ENCODE measurements at places on chromosomes 7 and 10.

DNA sequence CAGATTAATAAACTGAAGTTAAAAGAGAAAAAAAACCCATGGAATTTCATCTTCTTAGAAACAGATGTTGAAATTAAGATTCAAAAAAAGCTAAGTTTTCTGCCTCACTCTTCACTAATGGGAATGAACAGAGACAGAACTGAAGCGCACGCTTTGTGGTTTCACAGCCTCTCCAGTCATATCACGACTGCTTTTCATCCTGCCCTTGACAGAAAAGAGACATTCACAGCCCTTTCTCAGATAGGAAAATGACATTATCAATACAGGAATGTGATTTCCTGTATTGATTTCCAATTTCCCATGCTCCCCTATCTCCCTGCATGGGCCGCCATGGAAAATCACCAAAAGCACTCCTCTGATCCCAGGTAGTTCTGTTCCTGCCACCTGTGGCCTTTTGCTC, 108.2 kb downstream of the PFKFB3 start:
- no peak for DNase-seq

DNA sequence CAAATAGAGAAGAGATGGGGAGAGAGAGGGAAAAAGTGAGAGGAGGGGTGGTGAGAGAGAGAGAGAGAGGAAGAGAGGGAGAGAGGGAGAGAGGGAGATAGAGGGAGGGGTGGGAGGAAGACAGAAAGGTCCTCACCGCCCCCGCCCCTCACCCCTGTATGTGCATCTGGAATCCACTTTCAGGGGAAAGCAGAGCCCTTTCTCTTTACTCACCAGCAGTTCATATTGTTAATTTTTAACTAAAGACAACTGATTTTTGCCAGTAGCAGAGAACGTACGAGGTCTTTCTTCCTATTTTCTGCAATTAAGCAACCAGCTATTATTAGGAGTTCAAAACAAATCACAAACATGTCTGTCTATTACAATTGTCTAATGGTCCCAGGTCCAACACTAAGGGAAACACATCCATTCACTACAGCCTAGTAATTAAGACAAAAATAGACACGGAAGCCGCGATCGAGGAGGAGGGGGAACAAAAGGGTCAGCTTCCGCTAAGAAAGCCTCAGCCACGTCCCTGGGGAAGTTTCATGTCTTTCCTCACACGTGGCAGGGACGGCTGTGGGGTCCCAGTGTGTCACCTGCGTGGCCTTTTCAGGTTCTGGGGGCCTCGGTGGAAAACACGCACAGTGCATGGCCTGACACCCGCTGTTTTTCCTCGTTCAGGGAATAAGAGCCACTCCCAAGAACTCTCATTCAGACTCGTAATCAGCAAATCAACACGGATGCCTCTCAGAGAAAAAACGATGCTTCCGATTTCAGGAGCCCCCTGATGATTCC, 572.0 kb downstream of the PTPRN2 start:
- no peak for DNase-seq

DNA sequence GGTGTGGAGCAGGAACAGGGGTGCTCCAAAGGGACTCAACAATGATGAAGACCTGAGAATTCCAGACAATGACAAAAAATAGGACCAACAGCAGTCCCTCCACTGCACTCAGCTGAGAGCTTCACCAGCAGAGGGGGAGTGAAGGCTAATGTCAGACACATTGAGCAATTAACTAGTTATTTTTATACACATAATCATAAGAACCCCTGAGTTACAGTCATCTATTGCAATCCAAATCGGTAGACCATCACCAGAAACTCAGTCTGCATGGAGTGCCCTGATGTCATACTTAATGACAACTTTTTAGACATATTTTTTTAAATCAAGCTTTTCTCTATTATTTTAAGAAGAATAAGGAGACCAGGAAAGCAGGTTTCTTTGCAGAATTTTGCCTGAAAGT, 30.6 kb upstream of the IKZF1 start:
- no peak for DNase-seq

DNA sequence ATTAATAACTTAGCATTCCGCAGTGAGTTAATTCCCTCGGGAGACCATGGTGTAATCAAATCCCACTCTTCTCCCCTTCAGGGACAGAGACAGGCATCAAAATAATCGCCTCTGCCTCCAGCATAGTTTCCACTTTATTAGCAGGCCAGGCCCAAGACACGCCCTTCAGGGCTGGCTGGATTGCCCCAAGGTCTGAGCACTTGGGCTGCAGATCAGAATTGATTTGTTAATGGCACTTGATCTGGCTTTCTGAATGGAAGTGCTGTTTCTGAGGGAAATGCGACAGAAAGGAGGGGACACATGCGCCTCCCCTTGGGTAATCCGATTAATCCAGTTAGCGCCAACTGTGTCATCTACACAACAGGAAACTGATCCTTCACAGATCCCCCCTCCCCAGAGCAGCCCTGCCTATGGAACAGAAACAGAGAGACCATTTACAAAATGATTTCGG, 15.6 kb downstream of the CHAT start:
- DNase-seq = no peak

GRCh38 chr7:74306730-74307469, 17.7 kb downstream of the CLIP2 start:
- peak; percentile 80 for DNase-seq

- no peak for DNase-seq
Measured at GRCh38 chr10:119538632-119539358, 3.7 kb downstream of the RGS10 start.

DNA sequence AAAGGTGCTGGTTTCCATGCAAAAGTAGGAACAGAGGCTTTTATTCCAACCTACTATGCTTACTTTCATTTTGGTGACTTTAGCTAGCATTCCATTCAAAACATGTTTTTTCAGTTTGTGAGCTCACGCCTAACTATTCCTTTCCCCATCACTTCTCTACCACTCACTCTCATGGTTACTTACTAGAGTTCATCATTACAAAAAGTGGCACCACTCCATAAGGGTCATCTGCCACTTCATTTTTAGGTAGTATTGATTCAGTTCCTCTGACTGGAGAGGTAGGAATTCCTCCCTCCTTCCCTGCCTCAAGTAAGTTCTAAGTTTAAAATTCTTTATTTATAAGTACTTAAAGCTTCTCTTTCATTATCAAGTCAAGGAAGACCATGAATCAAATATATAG, 543.1 kb downstream of the HTR7 start:
- no peak for DNase-seq

- DNase-seq = peak; percentile 87
Measured at GRCh38 chr7:79182283-79182682, 271.2 kb downstream of the MAGI2 start.

- no peak for DNase-seq
Measured at GRCh38 chr7:151565541-151565940, 45.8 kb upstream of the RHEB start.

DNA sequence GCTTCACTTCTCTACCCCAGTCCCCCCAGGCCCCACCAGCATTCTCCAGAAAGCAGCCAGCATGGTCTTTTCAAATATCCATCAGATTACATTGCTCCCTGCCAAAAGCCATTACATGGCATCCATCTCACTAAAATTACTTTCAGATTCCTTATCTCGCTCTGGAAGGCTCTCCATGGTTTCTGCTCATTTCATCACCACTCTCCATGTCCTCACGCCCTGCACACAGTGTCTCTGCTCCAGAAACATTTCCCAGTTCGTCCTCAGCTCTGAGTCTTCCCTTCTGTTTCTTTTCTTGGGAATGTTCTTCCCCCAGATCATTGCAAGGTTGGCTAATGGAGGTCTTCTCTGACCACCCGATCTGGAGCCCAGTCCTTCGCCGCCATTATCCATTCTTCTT, 499.1 kb downstream of the KCNMA1 start:
- DNase-seq = peak; percentile 22

DNA sequence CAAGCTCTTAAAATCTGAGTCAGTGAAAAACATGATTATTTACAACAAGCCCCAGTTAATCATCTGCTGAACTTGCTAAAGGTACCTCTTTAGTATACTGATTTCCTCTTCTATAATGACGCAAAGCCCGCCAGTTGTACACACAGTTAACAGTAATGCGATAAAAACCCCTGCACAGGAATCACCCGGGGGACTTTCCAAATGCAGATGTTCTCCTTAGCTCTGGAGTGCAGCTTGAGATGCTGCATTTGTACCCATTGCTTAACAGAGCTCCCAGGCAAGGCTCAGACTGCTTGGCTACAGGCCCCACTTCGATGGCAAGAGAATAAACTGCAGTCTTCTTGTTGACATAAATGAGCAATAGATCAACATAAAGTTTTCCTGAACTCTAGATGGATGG, 279.6 kb upstream of the HGF start:
- DNase-seq = no peak

GRCh38 chr10:34850036-34850435, 34.9 kb upstream of the PARD3 start:
- no peak for DNase-seq

GRCh38 chr10:124325998-124326636, 92.6 kb downstream of the OAT start:
- DNase-seq = no peak

DNA sequence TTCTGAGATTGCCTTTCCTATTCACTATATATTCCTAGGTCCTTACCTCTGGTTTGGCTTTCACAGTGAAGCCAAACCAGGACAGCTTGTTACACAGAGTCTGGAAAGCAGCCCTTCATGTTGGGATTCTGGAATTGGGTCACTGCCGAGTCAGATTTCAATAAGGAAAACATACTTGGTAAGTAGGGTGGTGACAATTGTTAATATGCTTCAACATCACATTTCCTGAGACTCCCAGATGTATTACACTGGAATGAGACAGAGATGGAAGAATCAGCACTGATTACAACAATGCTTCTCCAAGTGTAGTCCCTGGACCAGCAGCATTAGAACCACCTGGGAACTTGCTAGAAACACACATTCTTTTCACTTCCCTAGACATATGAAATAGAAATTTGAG, 268.9 kb upstream of the SEMA3C start:
- DNase-seq = no peak

GRCh38 chr7:133696056-133696455, 431.1 kb upstream of the LRGUK start:
- DNase-seq = no peak
